Spleen (tissue), 13 donors: ENCODE measurements at places on chromosomes 5 and 9. TPM values are rescaled to one million over a fixed set of nuclear protein-coding genes. Genes with fewer than 3 reads are reported as not detected.

DNA sequence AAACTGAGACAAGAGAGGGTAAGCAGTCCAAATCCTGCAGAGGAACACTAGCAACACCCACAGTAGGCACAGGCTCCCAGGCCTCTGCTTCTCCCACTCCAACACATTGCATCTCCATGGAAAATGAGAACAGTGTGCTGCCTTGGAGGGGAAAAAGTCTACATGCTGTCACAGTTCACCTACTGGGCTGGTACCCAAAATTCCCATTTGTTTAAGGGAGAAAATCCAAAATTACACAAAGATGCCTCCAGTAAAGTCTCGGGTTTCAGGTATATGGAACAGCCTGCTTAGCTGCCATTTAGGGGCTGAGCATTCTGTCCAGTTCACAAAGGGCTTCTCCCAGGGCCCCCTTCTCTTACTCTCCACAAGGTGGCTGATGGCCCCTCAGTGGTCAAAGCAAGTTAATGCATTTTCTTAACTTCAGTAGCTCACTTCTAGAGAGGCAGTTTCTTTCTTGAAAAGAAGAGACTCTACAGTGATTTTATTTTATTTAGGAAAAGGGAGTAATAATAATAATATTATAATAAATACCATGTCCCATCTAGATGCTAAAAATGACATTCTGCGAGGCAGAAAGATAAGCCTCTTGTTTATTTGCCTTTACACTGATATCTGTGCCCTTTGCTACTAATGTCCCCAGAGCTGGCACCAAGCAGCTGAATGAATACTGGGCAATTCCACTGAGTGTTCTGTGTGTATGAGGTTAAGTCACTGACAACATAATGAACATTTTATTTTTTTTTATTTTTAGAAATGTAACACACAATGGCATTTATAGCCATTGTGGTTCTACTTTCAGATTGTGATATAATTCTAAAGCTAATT lies 89.4 kb downstream of the RGS7BP start:
- H3K4me3 ChIP-seq, result no peak overlapping the region
- no peak overlapping the region for H3K27ac ChIP-seq
- H3K27me3 ChIP-seq, result no peaks in the 10 kb centered on the region
- no peaks in the 10 kb centered on the region for H3K4me1 ChIP-seq

DNA sequence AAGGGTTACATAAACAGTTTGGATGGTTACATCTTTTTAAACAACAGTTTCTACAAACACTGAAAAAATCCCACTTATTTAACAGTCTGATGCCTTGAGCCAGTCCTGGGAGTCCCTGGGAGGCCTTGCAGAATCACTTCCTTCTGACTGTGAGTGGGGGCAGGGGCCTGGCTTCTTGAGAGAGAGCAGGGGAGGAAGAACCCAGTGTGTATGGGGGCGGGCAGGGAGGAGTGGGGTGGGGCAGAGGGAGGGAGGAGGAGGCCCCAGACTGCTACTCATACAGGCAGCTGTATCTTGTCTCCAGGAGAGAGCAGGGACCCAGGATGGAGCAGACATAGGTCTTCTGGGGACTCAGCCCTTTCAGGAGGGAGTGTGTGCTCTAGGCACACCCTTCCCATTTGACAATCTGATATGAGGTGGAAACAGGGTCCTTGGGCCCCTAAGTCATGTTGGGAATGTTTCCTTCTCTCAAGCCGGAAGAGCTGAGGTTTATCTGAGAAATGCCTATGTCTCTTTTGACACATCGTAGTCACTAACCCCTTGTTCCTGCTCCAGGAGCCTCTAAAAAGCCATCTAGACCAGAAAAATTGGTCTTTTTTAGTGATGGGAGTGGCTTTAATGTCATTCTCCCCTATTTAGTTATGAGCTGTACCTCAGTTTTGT lies 52.8 kb downstream of the IRF1 start:
- H3K4me1 ChIP-seq, result peaks cover 100% of the 10 kb centered on the region
- H3K36me3 ChIP-seq, result peaks cover 20% of the 10 kb centered on the region
- H3K27me3 ChIP-seq, result no peaks in the 10 kb centered on the region
- peak; percentile 93 for DNase-seq
- peak overlapping the region; percentile 34 for H3K4me3 ChIP-seq

DNA sequence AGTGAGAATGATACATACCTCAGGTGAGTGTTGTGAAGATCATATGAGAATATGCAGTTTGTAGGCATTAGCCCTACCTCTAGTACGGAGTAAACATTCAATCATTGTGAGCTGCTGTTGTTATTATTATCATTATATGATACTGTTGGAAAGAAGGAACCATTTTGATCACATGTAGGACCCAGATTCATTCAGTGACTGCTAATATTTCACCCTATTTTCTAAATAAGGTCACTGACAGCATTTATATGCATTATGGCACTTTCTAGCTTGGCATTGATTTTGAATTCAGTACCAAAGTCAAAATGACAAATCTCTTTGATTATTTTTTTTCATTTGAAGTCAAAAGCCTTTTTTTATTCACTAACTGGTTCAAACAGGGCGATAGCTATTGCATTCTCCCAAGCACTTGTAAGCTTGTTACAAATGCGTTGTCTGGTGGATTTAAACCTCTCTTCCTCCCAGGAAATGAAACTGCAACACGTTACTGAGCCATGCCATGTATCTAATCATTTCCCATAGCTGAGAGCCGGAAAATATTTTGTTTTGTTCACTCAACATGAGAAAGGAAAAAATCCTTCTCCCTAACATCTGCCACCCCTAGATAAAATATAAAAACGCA lies 320.8 kb upstream of the SGCD start:
- H3K36me3 ChIP-seq, result no peaks in the 10 kb centered on the region
- H3K4me1 ChIP-seq, result no peaks in the 10 kb centered on the region
- H3K27me3 ChIP-seq, result no peaks in the 10 kb centered on the region
- H3K27ac ChIP-seq, result no peak overlapping the region
- no peak overlapping the region for H3K4me3 ChIP-seq

Gene TNFSF8
- 4.8 TPM for polyA plus RNA-seq

Gene OGN
- polyA plus RNA-seq, result 0.57 TPM

DNA sequence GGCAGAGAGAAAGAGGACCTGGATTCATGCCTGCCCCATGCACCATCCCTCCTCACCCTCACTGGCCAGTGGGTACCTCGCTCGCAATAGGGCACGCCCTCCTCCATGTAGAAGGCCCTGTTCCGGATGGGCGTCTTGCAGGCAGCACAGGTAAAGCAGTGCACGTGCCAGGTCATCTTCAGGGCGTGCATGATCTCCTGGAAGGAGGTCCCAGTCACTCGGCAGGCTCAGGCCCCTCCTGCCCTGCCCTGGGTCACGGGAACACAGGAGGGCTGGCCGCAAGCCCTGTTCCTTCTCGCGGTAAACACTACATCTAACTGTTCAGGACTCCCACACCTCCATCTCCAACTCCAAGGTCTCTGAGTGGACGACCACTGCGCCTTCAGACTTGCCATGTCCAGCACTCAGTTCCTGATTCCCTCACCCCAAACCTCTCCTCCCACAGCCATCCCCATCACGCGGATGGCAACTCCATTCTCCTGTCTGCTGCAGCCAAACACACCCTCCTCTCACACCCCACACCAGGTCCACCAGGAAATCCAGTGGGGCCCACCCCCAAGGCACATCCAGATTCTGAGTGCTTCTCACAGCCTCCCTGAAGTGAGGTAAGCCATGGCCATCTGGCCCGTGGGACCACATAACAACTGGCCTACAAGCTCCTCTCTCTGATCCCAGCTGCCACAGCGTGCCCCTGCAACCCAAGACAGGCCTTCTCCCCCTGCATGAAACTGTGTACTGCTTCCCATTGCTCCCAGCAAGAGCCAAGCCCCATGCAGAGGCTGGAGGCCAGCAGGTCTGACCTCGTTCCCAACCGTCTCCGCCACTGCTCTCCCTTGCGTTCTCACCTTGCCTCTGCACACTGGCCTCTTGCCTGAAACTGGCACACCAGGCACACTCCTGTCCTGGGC lies 10.8 kb upstream of the DBN1 start:
- H3K4me3 ChIP-seq, result no peak overlapping the region
- peaks cover 14% of the 10 kb centered on the region for H3K4me1 ChIP-seq
- no peaks in the 10 kb centered on the region for H3K27me3 ChIP-seq

DNA sequence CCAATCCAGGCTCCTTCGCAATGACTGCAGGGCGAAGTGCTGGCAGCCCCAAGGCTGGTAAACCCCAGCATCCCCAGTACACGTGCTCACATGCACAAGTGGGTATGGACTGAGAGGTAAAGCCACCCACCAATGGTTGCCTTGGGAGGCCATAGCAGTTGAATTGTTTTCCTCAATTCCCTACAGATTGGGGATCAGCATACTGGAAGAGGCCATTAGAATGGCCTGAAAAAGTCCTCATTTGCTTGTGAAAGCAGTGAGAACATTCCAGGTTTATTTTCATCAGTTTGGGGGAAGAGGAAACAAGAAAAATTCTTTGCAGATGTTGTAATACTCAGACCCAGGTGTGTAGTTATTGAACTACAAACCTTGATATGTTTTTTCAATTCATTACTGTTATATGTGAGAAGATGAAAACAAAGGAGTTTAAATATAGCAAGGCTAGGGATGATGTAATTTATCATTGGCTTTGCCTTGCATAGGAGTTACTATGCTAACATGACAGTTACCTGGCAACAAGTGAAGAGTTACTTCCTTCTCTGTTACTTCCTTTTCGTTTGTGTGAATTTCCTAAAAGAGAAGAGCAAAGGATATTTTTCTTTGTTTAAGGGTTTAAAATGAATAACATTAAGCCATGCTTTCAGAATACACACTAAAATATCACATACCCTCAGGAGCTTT lies 36.4 kb downstream of the MTMR12 start:
- H3K36me3 ChIP-seq, result peaks cover 32% of the 10 kb centered on the region
- peak overlapping the region; percentile 64 for H3K27ac ChIP-seq
- no peak for DNase-seq
- no peaks in the 10 kb centered on the region for H3K27me3 ChIP-seq
- no peak overlapping the region for H3K4me3 ChIP-seq
- peaks cover 57% of the 10 kb centered on the region for H3K4me1 ChIP-seq

DNA sequence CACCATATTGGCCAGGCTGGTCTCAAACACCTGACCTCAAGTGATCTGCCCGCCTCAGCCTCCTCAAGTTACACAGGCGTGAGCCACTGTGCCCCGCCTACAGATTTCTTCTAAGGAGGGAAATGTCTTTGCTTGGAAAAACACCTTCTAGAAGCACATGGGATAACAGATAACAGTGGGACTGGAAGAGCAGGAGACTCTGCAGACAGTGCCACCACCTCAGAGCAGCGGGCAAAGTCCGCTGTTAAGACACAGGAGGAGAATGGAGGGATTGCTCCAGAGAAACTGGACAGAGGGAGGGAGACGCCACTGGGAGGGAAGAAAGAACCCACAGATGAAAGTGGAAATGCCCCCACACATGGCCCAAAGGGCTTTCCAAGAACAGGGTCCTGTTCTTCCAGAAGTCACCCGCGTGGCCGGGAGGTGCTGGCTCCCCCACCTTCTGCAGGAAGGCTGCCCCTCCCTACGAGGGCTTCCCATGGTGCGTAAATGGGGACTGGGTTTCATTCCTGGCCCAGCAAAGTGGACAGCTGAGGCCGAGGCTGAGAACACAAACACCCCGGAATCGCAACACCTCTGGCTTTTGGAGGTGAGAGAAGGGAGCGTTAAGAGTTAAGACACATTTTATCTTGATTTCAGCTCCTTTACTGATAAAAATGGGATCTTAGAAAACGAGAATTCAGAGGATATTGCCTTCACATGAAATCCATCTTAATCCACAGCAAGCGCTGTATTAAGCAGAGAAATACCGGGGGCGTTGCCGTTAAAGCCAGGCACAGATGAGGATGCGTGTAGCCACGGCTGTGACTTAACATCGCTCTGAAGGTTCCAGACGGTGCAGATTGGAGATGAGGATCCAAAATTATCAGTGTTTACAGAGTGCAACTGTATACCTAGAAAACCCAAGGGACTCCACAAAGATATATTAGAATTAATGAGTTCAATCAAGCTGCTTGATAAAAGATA lies 11.2 kb downstream of the ADAMTS2 start:
- no peaks in the 10 kb centered on the region for H3K36me3 ChIP-seq
- DNase-seq, result peak; percentile 23
- H3K4me3 ChIP-seq, result no peak overlapping the region
- H3K27ac ChIP-seq, result no peak overlapping the region
